Foreskin keratinocyte (primary cell): ENCODE measurements at places on chromosomes 7 and 10. TPM values are rescaled to one million over a fixed set of nuclear protein-coding genes. Genes with fewer than 3 reads are reported as not detected.

DNA sequence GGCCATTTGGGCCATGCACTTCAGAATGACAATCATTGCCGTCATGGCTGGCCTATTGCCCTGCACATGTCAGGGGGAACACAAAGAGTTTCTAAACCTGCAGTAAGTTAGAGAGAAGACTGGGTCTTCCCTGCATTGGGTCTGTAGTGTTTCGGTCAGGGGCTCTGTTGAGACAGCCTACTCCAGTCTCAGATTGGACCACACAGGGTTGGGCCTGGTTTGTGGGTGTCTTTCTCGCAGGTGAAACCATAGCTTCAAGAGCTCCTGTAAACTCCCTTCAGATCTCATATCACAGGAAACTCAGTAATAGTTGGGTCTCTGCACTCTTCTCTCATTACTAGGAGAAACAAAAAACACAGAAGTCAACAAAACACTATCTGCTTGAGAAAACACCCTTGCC lies 7.3 kb upstream of the TARP start:
- no peak for DNase-seq

GRCh38 chr7:150405584-150406311 lies 26.6 kb downstream of the ZNF775 start:
- no peak for DNase-seq

DNA sequence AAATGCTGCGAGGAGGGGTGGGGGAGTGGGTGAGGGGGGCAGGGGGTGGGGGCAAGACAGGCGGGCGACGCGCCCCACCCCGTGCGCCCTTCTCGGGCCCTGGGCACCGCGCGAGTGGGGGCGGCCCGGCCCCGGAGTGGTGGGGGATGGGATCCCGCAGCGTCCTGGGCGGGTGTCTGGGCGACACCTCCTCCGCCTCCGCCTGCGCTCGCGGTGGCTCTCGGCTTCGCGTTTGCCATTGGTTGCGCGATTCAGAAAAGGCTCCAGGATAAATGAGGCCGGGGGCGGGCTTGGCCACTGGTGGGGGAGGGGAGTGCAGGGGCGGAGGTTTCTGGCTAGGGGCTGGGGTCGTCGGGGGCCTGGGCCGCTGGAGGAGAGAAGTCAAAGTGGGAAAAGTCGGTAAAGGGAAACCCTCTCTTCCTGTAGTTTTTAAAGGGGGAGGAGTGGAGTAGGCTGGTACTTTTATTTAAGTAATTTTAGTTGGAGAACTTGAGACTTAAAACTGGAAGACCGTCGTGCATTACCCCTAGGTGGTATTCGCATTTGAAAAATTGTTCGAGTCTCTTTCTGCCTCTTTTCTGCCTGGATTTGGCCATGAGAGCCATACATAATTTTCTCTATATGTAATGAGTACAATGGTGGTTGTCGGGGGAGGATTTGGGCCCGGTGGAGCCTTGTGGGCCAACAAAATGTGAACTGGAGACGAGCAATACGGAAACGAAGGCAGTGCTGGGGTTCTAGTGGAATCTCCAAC lies 992 bp upstream of the IGF2BP3 start:
- DNase-seq: peak; percentile 48

SPDYE2B gene
- total RNA-seq: not detected in 2 replicates

GTF2IRD2 gene
- total RNA-seq: 4.1 and 4.7 TPM in 2 replicates

LIPF gene
- not detected in 2 replicates for total RNA-seq

HABP2 gene
- not detected in 2 replicates for total RNA-seq

AKR1C1 gene
- 7.6 and 10.6 TPM in 2 replicates for total RNA-seq
